ENCODE measurements at places on chromosomes 12 and 14. TPM values are rescaled to one million over a fixed set of nuclear protein-coding genes. Genes with fewer than 3 reads are reported as not detected.

GRCh38 chr12:51025338-51025835 lies 797 bp downstream of the SLC11A2 start:
- peaks cover 47% of the 10 kb centered on the region for H3K4me1 ChIP-seq
- peak overlapping the region; percentile 97 for H3K4me3 ChIP-seq
- no peak for DNase-seq
- H3K27me3 ChIP-seq, result no peaks in the 10 kb centered on the region

DNA sequence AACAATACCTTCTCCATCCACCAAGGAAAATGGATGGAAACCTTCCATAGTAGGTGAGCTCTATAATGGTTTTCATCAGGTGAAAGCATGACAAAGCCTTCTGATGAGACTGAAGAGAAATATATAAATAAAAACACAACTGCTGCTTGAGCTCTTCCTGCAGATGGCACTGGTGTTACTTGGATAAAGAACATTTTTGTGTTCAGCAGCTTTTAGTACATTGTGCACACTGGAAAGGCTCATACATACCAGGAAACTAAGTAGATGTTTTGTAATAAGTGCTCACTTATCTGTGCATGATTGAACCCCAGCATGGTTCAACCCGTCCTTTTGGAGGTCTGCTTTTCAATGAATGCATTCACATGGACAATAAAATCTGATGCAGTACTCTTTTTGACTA lies 357.3 kb upstream of the MIS18BP1 start:
- H3K36me3 ChIP-seq, result no peaks in the 10 kb centered on the region
- H3K4me3 ChIP-seq, result no peak overlapping the region
- H3K27me3 ChIP-seq, result no peaks in the 10 kb centered on the region
- H3K27ac ChIP-seq, result no peak overlapping the region
- no peak for DNase-seq

DNA sequence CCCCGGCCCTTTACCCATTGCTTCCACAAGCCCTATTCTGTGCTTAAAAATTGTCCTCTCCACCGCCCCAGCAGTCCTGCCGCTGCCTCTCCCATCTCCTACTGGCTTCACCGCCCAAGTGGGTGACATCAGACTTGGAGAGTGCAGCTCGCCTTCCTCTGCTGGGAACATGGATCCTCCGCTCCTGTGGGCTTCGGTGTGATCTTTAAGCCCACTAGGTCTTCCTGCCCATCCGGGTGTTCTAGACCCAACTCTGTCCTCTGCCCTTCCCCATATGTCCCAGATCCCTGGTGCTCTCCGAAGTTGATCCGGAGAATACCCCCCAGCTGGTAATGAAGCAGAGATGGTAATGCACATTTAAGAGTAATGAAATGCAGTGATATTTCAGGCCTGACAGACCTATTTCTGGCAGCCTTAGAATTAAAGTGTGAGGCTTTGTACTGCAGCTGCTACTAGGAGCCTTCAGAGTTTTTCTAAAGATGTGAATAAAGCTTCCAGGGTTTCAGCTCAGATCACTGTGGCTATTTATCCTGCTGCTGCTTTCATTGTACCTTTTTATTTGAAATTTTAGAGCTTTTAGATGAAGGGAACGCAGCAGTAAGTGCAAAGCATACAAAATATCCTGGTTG lies 22.9 kb upstream of the CTDSP2 start:
- H3K36me3 ChIP-seq, result no peaks in the 10 kb centered on the region
- peaks cover 24% of the 10 kb centered on the region for H3K4me1 ChIP-seq
- no peaks in the 10 kb centered on the region for H3K27me3 ChIP-seq
- peak overlapping the region; percentile 56 for H3K27ac ChIP-seq
- DNase-seq, result no peak

Gene BATF
- not detected for total RNA-seq

- H3K4me3 ChIP-seq, result no peak overlapping the region
- H3K27me3 ChIP-seq, result peaks cover 15% of the 10 kb centered on the region
- no peaks in the 10 kb centered on the region for H3K36me3 ChIP-seq
- no peak overlapping the region for H3K27ac ChIP-seq
Observed at GRCh38 chr12:52332381-52332780, 11.2 kb upstream of the KRT83 start.

DNA sequence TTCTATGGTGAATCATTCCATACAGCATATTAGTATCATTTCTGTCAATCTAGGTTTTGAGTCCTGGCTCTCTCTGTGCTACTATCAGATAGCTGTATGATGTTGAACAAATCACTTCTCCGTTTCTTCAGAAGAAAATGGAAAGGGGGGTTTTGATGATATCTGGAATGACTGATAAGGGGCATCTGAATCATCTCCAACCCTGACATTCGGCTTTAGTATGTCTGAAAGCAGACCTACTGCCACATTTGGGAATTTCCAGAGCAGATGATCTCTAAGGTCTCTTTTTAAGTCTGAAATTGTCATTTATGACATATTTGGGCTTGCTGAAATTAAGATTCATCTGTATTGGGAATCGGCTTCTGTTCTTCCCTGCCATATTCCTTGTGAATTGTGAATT lies 10.1 kb downstream of the MLF2 start:
- peaks cover 11% of the 10 kb centered on the region for H3K36me3 ChIP-seq
- DNase-seq, result no peak
- peaks cover 5% of the 10 kb centered on the region for H3K4me1 ChIP-seq
- no peak overlapping the region for H3K27ac ChIP-seq
- no peak overlapping the region for H3K4me3 ChIP-seq
- H3K27me3 ChIP-seq, result no peaks in the 10 kb centered on the region

Measured in osteocyte (in vitro differentiated cells).